Smooth muscle cell of the umbilical artery (primary cell): ENCODE measurements at places on chromosomes 6 and 20. TPM values are rescaled to one million over a fixed set of nuclear protein-coding genes. Genes with fewer than 3 reads are reported as not detected.

The CGAS gene
- total RNA-seq = 5.6 and 7.1 TPM in 2 replicates

The THEMIS gene
- 0.05 TPM in 1 of 2 replicates, not detected in the other for total RNA-seq

The TTI1 gene
- total RNA-seq = 15.4 and 23.1 TPM in 2 replicates

The LPA gene
- not detected in 2 replicates for total RNA-seq

The PNPLA1 gene
- total RNA-seq = 0.05 TPM in 1 of 2 replicates, not detected in the other

The NT5DC1 gene
- 8.3 and 9.9 TPM in 2 replicates for total RNA-seq

The RBPJL gene
- total RNA-seq = not detected in 2 replicates

The GNAS-AS1 gene
- 0.89 and 1.5 TPM in 2 replicates for total RNA-seq

The MROH8 gene
- total RNA-seq = 0.89 and 1.2 TPM in 2 replicates

The MDC1 gene
- 4.5 and 13.2 TPM in 2 replicates for total RNA-seq

The ATP6V1G2 gene
- total RNA-seq = 2.6 and 3.3 TPM in 2 replicates

The HSPA12B gene
- under 0.01 TPM in 1 of 2 replicates, not detected in the other for total RNA-seq

The IRF4 gene
- total RNA-seq = not detected in 2 replicates

The CST2 gene
- not detected in 2 replicates for total RNA-seq

The TFAP2A gene
- not detected in 2 replicates for total RNA-seq

The IP6K3 gene
- total RNA-seq = 1.1 and 5.9 TPM in 2 replicates
